Activated T-helper 2 cell treated with anti-CD3 and anti-CD28 coated beads, Interferon-gamma antibody, Interleukin-2, Interleukin-4, amounts not matched to agents 10 μg/mL and 5 μg/mL and 100 μg/mL, durations not matched to agents 14 hours and 24 hours and 36 hours (primary cell): ENCODE measurements at places on chromosomes 2 and 18.

DNA sequence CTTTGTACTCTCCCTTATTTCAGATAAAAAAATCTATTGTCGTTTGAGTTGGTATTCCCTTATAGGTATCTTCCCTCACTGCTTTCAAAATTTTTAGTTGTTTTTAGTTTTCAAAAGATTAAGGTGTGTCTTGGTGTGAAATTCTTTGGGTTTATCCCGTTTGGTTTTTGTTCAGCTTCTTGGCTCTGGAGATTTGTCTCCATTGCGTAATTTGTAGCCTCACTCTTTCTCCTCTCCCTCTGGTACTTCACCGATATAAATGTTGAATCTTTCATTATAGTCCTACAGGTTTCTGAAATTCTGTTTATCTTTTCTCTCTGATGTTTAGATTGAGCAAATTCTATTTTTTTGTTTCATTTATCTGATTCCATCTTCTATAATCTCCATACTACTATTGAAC, 113.8 kb upstream of the HS6ST1 start:
- DNase-seq = no peak

- no peak for DNase-seq
Observed at GRCh38 chr2:203030991-203031390, 16.3 kb downstream of the NBEAL1 start.

DNA sequence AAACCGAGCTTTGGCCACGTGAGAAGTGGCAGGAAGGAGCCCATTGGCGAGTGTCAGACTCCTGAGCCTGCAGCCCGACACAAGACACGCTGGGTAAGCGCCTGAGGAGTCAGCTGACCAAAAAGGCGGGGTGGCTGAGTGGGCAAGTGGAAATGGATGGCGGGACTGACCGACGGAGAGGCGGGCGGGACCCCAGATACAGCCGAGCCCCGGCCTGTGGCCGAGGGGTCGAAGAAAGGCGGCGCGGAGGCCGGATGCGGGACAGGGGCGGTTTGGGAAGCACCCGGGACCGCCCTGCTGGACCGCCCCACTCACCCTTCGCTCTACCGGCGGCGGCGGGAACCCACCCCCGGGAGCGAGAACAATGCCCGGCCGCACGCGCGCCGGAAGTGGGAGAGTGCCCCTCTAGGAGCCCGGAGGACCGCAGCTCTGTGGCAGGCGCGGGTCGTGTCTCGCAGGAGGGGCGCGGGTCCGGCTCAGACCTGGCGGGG, 22.8 kb downstream of the ZSCAN30 start:
- DNase-seq = no peak

GRCh38 chr2:97732436-97733340, 19.3 kb downstream of the ZAP70 start:
- DNase-seq = no peak

GRCh38 chr2:45776160-45776955, 124.9 kb downstream of the PRKCE start:
- DNase-seq = no peak

- no peak for DNase-seq
Observed at GRCh38 chr2:241635756-241636155, 1.2 kb downstream of the THAP4 start.

DNA sequence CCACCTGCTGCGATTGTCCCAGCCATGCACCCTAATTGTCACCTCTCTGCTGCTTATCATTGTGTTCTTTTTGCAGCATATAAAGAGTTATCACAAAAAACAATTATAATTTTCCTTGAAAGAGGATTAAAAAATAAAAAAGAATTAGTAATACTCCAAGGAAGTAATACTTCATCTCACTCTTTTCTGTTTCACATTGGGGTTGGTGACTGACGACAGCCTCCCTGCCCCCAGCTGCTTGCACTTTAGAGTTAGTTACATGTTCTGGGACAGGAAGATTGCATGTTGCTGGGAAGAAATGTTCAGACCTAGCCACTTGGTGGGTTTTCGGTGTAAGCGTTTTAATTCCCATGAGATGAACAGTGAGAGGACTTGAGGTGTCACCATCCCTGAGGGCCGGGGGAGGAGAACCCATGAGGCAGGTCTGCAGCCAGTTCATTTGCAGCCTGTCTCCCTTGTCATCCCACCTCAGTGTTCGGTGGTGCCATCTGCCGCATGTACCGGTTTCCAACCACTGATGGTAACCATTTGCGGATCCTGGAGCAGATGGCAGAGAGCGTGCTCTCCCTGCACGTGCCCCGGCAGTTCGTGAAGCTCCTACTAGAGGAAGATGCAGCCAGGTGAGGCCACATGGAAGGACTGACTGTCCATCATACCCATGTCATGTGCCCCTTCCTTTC, 69.1 kb downstream of the COA5 start:
- DNase-seq = no peak

DNA sequence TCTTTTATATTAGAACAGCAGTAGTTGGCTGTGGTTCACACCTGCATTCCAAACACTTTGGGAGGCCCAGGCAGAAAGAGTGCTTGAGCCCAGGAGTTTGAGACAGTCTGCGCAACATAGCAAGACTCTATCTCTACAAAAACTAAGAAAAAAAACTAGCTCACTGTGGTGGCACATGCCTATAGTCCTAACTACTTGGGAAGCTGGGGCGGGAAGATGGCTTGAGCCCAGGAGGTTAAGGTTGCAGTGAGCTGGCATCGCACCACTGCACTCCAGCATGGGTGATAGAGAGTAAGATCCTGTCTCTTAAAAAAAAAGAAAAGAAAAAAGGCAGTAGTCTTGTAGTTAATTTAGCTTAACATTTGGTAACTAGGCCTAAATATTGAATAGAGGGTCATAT, 136.6 kb downstream of the AGPS start:
- no peak for DNase-seq

DNA sequence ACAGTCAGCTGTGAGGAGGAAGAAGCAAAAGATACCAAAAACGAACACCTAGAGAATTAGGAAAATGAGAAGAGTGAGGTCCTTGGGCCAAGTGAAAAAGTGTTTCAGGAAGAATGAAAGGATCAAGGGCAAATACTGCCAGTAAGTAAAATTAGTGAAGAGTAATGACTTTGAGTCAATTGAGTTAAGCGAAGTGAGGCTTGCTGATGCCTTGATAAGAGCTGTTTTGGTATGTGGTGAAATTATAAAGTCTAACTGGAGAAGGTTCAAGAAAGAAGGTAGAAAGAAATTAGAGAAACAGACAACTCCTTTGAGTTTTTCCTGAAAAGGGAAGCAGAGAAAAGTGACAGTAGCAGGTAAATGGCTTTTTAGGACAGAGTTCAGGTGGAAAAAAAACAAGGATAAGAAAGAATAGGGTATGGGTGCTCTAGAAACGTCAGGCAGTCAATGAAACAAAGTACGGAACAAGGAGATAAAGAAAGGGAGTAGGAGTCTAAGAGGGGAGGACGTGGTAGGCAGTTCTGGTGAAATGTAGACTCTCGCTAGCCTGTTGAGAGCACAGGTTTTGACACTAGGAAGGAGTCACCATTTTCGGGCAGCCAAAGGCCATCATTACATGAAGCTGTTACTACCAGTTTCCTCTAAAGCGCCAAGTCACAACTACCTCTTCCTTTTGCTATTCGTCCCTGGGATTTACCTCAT, 42.9 kb downstream of the SMC6 start:
- no peak for DNase-seq

- DNase-seq = no peak
Observed at GRCh38 chr2:55992455-55992854, 68.9 kb upstream of the EFEMP1 start.

- no peak for DNase-seq
Observed at GRCh38 chr2:75311993-75312392, 112.7 kb upstream of the TACR1 start.

DNA sequence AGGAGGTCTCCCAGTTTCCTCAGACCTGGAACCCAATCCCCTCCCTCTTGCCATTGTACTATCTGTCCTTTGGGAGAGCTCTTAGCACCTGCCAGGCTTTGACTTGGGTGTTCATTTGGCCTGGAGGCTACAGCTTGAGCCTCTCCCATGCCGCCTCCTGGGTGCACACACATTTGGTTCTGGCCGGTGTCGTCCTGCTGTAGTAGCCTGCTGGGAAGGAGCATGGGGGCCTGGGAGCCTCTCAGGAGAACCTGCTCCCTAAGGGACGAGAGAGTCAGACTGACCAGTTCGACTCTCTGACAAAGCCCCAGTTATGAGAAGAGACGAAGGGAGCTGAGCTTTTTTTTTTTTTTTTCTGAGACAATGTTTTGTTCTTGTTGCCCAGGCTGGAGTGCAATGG, 7.4 kb upstream of the SFTPB start:
- DNase-seq = no peak

DNA sequence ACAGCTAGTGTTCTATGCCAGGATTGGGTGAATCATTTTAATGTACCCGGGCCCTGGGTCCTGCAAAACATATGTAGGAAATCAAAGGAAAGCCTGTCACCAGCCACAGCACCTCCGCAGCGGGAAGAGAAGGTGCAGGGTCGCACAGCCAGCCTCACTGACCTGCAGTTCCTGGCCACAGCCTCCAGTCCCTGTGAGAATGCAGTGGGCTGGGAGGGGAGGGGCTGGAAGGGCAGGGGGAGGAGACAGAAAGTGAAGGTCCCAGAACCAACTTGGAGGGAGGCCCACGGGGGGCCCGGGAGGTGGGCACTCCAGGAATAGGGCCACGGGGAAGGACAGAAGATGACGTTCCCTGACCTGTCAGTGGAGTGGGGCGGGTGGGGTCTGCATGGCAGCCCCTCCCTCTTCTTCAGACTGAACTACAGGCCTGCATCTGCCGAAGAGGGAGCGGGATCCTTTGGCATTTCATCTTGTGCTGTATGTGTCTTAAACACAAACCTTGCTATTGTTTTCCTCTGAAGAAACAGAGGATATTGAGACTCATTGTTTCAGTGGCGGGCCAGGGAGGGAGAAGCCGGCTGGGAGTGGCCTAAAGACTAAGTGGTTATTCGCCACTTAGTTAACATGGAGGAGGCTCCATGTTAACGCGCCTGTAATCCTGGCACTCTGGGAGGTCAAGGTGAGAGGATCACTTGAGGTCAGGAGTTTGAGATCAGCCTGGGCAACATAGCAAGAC, 7.5 kb downstream of the MAL start:
- DNase-seq = no peak

DNA sequence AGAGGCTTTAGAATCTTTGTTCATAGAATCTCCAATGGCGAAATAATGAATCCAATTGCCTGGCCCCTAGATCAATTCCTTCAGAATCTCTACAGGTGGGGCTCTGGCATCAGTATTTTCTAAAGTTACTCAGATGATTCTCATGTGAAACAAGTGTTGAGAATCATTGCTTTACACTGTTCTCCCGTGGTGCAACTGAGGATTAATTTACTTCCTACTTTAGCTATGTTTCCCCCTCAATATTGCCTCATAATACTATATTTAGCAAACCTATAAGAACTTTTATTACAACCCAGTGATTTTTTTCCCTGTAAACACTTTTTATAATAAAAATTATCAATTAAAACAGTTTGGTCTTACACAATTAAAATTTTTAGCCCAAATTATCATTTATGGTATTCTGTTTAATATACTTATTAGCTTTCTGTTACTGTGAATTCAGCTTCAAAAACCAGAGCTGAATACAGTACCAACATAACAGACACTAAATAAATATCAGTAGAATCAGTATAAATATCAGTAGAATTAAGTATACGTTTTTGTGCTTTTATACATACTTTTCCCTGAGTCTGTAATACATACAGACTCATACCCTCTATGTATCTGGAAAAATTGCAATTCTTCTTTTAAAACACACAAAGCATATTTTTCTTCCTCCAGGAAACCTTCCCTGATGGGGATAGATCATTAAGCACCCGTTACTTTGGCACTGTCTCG, 20.8 kb downstream of the SLC38A11 start:
- DNase-seq = no peak

DNA sequence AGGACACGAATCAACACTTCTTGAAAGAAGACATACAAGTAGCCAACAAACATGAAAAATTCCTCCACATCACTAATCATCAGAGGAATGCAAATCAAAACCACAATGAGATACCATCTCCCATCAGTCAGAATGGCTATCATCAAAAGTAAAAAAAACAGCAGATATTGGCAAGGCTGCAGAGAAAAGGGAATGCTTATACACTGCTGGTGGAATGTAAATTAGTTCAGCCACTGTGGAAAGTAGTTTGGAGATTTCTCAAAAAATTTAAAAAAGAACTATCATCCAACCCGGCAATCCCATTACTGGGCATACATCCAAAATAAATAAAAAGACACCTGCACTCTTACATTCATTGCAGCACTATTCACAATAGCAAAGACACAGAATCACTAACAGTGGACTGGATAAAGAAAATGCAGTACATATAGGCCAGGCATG, 78.7 kb downstream of the GRB14 start:
- DNase-seq = no peak

DNA sequence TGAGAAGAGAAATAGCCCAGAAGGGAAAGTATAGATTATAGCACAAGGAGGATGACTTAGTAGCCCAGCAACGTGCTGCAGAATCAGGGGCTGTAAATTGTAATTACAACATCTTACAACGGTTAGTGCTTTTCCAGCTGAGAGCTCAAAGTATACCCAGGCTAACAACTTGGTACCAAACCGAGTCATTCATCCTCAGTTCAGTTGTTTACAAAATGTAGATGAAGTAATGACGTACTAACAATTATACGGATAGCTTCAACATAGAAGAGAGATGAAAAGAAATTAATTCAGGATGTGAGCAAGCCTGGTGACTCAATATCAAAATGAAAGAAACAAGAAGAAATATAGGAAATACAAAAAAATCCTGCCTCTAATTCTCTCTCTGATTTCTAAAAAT, 99.2 kb downstream of the DYNAP start:
- no peak for DNase-seq

- DNase-seq = no peak
Observed at GRCh38 chr2:230525682-230526081, 109.7 kb downstream of the SP100 start.

GRCh38 chr18:55457028-55457427, 131.0 kb downstream of the TCF4 start:
- DNase-seq = no peak

- no peak for DNase-seq
Observed at GRCh38 chr2:225378984-225379383, 20.5 kb upstream of the NYAP2 start.

DNA sequence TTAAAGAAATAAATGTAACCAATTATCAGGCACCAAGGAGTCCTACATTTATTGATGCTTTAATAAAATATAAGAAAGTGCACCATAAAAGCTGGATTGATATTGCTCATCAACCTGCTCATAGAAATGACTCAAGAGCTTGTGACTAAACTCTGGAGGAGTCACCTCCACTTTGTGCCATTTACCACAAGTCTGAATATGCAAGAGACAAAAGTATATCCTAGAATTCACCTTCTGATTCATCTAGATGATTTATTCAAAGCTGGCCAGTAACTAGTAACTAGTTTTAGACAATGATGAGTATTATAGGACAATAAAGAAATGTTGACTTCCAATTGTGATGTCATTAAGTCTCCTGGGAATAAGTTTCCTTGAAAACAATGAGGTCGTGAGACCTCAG, 146.0 kb upstream of the SOX11 start:
- no peak for DNase-seq

DNA sequence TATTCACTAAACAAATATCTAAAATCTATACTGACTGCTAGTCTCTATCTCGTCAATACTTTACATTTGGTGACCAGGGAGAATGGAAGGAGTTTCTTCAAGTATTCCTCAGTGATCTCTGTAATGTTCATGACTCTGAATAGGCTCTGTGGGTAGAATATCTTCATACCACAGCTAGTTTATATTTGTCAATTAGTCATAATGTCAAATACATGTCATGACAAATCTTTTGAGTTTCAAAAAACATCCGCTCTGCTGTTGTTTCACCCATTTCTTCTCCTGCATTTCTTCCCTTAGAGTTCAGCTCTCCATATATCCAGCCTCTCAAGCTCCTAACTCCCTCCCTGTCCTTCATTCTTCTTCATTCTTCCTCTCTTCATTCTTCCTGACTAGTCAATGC, 206.5 kb upstream of the FANCL start:
- no peak for DNase-seq
